ENCODE measurements at places on chromosomes 1 and 21.

- DNase-seq, result no peak
These were observed 6.9 kb downstream of the S100A12 start for GRCh38 chr1:153368495-153368894.

DNA sequence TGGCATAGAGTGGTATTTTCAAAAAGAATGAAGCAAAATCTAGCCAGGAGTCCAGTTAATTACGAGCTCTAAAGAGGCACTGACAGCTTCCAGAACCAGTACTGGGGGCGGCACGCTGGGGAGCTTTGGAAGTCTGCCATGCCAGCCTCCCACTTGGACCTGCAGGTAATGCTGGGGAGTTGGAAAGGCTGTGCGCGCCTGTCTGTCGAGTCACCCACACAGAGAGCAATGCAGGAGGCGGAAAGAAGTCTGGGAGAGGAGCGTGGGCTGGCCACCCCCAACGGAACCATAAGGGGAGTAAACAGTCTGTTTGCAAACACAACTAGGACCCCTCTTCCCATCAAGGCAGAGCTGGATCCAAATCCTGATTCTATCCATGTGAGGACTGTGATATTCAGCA is 84.5 kb downstream of the BEND5 start:
- no peak for DNase-seq

DNA sequence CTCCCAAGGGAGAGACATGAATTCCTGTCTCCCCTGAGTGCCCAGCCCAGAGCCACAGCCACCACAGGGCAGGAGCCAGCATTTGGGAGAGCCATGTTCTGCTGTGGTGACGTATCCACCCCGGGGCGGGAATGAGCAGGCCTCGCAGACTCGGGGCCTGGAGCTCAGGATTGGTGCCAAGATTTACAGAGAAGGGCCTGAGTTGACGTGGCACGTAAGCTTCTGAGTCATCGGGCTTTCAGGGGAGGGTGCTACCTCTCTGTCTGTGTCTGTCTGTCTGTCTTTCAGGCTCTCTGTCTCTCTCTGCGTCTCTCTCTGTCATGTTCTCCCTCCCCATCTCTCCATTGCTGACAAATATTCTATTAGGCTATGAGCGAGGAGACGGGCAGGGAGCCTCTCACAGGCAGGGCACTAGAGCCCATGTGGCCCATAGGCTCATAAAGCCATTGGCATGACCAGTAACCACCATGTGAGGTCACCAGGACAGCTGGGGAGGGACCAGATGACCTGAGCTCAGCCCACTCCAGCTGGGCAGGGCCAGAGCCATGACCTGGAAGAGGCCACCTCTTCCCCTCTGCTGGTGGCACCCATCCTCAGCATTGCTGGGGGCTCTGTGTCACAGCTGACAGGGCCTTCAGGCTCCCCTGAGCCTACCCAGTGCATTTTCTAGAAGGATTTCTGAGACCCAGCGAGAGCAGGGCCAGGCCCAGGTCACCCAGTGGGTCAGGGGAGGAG is 300.0 kb upstream of the VAMP3 start:
- DNase-seq, result no peak

GRCh38 chr1:216641669-216642460 is 81.4 kb downstream of the ESRRG start:
- no peak for DNase-seq

GRCh38 chr1:115524236-115524635 is 117.5 kb upstream of the VANGL1 start:
- DNase-seq, result no peak

DNA sequence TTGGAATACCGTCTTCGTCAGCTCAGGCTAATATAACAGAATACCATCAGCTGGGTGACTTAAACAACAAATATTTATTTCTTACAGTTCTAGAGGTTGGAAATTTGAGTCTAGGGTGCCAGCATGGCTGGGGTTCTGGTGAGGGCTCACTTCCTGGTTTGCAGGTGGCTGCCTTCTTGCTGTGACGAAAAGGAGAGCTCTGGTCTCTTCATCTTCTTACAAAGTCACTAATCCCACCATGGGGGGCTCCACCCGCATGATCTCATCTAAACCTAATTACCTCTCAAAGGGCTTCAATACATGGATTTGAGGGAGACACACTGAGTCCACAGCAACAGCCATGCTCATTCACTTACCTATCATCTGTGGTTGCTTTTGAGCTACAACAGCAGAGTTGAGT is 78.3 kb downstream of the PSMG1 start:
- no peak for DNase-seq

- DNase-seq, result no peak
These were observed 528.7 kb upstream of the PLXNA2 start for GRCh38 chr1:208772891-208773290.

GRCh38 chr1:87204921-87205320 is 123.8 kb upstream of the LMO4 start:
- peak; percentile 42 for DNase-seq

DNA sequence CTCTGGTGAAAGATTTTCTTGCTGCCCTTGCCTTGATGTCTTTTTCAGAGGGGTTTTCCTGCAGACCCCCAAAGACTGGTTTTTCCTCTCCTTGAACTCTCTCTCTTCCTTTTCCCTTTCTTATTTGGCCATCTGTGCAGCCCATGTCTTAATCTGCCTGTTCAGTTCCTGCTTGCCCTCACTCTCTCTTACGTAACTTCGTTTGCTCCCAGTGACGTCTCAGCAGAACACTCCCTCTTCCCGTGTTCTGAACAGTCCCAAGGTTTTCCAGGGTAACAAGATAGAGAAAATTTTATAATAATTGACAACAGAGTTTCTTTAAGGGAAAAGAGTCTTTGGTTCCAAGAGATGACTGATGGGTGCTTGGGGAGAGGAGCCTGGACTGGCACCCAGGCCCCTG is 109.1 kb upstream of the LMO4 start:
- peak; percentile 67 for DNase-seq

GRCh38 chr1:29860056-29860455 is 623.7 kb downstream of the PTPRU start:
- DNase-seq, result no peak

DNA sequence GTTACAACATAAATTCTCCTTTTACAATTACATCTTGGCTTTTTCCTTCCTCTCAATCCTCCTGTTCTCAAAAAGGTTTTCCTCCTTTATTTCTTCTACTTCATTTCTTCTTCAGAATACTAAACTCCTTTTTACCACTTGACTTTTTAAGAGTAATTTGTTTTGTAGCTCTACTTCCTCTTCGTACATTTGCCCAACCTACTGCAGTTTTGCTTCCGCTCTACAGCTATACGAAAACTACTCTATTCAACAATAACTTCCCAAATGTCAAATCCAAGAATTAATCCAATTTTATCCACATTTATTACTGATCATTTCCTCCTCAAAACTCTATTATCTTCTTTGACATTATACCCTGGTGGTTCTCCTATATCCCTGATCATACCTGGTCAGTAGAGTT is 3.4 kb downstream of the GDAP2 start:
- peak; percentile 36 for DNase-seq

- no peak for DNase-seq
These were observed 86.5 kb upstream of the MACF1 start for GRCh38 chr1:39117899-39118450.

- DNase-seq, result no peak
These were observed 14.2 kb downstream of the WDR4 start for GRCh38 chr21:42864815-42865775.

- DNase-seq, result no peak
These were observed 95.5 kb upstream of the DPT start for GRCh38 chr1:168824418-168825065.

GRCh38 chr1:247304031-247304430 is 27.6 kb downstream of the ZNF496 start:
- DNase-seq, result peak; percentile 64

DNA sequence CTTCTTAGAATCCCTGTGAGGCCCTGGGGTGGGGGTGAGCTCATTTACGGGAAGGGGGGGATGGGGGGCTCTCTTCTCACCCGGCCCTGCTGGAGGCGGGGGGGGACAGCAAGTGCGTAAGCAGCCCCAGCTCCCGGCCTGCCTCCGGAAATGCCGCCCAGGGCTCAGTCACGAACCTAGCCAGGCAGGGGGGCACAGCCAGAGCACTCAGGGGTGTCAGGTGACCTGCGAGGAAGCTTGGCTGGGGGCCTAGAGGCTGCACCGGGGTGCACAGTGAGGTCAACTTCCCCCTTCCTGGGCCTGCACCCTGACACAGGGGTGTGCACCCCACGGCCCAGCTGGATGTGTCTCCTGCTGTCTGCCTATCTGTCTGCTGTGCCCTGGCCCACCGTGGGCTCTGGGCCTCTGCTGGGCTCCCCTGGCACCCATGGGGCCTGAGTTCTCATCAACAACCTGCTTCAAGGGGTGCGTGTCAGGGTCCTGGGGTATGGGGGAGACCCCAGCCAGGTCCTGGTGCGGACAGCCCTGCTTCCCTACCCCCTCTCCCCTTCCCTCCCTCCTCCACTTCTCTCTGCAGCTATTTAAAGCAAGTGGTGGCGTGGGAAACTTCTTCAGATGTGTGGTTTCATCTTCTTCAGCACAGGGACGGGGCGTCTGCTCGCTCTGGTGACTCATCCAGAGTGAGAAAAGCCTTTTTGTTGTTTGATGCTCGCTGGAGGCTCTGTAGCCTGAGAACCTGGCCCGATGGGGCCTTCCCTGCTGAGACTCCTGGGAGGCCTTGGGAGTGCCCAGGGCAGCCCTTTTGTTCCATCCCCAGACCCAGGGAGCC is 92.5 kb upstream of the RUNX3 start:
- peak; percentile 93 for DNase-seq

- no peak for DNase-seq
These were observed 22.0 kb downstream of the CCN1 start for GRCh38 chr1:85602571-85602970.

DNA sequence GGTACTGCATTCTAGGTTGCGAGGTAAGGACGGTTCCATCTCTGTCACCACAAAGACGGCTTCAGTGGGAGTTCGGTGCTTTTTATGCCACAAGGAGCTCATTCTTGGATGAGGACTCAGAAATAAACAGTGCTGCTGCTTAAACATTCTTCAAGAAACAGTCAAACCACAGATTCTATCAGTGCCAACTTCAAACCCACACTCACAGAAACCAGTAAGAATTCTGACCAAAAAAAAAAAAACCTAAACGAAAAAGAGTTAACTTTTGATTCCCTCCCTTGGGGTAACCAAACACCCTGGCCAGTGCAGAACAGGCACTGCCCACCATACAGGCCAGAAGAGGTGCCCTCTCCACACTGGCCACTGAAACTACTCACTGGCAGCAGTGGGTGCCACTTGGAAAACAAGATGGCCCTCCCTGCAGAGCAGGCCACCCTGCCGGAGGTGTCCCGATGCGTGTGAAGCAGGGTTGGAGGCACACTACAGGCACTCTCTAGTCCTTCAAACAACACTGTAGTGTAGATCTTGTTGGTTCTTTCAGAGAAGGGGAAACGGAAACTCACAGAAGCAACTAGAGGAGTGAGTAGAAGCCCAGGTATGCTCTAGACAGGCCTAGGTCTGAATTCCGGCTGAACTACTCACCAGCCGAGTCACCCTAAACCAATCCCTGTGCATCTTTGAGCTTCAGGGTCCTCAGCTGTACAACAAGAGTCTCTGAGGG is 87.3 kb upstream of the TLR5 start:
- no peak for DNase-seq

- DNase-seq, result no peak
These were observed 598.2 kb downstream of the MATN1 start for GRCh38 chr1:30125021-30125820.

- DNase-seq, result no peak
These were observed 254.8 kb downstream of the OLFM3 start for GRCh38 chr1:101741910-101742309.

DNA sequence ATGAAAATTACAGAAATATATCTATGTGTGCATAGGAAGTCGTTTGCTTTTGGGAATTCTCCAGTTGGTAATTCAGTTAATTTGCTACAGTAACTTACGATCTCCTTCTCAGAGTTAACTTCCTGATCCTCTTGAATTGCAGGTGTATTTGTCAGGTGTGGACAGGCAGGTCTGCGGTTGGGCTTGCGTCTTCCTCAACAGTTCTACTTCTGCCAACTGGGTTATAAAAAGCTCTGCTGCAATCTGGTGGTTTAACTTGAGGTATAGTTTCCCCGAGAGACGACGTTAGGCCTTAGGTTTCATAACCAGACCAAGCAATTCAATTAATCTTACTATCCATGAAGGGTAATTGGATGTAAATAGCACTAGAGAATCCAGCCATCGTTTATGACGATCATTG is 88.2 kb downstream of the GABPA start:
- DNase-seq, result no peak

DNA sequence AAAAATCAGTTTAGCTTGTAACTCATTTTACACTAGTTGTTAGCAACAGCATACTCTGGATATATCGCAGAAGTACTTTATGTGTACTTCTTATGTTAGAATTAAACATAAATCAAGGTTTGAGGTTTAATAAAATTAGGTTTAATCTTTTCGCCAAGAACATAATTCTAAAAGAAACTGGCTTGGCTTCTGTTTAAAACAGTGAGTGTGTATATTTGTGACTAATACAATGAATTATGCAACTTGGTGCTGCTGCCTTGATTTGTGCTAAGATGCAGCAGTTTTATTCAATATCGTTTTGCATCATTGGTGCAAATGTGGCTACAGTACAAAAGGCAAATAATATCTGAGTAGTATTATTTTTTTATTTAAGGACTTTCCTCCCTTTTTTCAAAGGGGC is 44.8 kb downstream of the USP25 start:
- no peak for DNase-seq

- DNase-seq, result no peak
These were observed 98.8 kb downstream of the NOS1AP start for GRCh38 chr1:162168261-162168660.

- no peak for DNase-seq
These were observed 82.6 kb downstream of the IARS2 start for GRCh38 chr1:220176540-220176939.

DNA sequence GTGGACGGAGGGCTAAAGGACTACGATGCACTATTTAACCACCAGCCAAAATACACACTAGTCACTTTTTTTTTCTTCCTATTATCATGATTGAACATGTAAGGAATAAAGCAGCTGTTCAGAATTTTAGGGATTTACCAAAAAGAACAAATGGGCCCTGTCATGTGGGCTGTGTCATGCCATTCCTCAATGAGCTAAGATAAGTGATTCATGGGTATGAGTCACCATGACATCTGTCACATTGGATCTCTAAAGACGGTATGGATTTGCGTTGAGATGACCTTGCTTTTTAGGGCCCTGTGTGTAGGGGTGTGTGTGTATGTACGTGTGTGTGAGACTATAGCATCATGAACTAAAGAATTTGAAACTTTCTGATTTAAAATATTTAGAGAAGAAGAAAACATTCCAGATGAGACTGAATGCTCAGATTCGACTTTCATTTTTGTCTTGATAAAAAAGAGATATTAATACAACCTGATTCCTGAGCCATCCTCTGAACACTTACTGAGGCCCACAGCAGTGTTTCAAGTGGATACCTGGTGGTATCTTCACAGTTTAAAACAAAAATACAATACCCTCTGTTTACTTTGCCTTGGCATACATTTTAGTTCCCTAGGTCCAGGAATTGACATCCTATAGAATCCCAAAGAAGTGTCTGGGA is 246.1 kb upstream of the DUSP10 start:
- DNase-seq, result peak; percentile 94

Data from inflammatory macrophage treated with lipopolysaccharide for 1 hour (primary cell).